ENCODE measurements at places on chromosomes 7 and 10.

DNA sequence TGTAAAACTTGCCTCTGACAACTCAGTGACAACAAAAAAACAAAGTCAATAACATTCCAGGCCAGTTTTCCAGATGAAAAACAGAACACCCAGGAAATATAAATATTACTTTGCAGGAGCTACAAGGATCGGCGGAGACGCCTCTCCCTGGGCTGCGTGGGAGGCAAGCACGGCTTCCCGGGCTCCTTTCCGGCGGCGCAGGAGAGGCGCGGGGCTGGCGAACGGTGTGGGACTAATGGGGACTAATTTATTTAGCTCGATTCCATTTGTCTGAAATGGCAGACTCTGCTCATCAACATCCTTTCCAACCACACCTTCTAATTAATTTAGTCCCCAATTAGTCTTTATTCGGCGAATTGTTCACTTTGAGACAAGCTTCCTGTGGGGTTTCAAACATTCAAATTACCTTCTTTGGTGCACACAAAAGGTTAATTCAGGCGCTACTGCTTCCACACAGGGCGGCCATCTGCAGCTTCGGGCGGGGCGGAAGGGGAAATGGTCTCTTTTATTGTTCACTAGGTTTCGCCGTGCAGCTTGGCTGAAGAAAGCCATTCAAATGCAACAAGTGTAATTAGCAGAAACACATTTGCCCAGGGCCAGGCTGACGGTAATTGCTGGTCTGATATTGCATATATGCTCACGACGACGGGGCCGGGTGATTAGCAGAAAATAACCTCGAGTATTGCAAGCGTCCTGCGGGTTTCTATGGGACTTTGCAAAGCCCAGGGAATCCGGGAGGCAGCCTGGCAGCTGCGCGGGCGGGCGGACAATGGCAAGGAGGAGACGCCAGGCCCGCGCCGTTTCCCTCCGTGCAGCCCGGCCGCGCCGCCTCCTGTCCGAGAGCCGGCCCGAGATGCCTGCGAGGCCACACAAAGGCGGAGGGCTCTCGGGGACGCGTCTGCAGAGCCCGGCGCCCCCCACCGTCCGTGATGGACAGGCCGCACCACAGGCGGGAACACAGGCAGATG lies 270.1 kb downstream of the PTPRN2 start:
- DNase-seq: no peak

DNA sequence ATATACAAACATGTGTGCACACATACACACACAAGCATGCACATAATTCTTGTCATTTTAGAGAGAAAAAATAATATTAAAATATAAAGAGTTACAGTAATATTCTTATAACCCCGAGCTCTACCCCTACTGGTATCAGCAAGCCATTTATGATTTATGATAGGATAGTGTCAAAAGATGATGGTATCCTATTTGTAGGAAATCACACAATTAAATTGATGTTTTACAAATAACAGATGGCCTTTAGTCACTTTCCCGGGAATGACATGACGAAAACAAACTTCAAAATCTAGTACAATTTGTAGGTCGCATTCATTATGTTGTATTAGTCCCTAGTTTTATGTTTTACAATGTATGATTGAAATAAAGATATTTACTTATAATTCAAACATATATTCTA lies 36.8 kb downstream of the THSD7A start:
- DNase-seq: no peak

- no peak for DNase-seq
Measured at GRCh38 chr7:104431930-104432329, 103.5 kb downstream of the LHFPL3 start.

DNA sequence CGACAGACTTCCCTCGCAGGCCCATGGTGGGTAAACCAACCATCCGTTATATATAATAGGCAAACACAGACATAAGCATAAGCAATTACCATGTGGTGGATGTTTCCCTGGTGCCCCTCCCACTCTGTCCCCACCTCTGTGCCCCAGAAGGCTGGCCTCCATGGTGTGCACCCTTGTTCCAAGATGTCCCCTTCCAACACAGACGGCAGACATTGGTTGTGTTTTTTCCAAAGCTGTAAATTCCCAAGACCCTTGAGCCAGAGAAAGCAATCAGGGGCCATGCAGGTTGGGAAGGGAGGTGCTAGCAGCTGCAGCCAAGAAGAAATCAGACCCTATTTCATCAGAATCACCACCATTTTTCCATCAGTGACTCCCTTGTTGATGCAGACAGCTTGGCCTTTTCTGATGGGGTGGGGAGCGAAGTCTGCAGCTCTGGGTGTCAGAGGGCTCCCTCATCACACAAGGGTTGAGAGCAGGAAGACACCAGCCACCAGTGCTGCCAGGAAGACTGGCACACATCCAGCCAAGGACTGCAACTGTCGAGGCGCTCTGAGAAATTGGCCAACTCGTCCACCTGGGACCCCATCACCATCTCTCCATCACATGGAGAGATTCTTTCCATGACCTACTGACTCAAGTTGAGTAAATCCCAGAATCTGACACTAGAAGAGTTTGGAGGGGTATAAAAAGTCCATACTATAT lies 86.8 kb upstream of the CHST15 start:
- DNase-seq: no peak

DNA sequence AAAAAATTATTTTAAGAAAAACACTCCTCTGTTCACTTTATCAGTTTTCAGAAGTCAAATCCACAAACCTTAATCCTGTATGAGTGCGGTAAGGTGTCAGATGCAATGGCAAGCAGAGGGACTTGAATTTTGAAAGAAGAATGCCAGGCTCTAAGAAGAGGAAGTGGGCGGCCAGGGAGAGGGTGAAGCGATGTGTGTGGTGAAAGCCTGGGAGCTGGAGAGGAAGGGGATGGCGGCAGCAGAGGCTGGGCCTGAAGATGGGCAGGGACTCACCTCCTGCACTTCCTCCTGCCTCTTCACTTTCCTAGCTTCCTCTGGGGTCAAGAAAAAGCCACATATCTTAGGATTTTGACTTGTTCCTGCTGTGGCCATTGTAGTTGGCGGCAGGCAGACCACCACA lies 609.6 kb downstream of the PARD3 start:
- DNase-seq: no peak

- DNase-seq: no peak
Measured at GRCh38 chr7:2102375-2102723, 130.4 kb downstream of the MAD1L1 start.

GRCh38 chr10:19194866-19195265 lies 146.3 kb downstream of the MALRD1 start:
- DNase-seq: no peak

GRCh38 chr7:19610194-19610943 lies 98.5 kb downstream of the POLR1F start:
- DNase-seq: no peak

GRCh38 chr7:67045496-67045995 lies 48.9 kb downstream of the TYW1 start:
- no peak for DNase-seq

DNA sequence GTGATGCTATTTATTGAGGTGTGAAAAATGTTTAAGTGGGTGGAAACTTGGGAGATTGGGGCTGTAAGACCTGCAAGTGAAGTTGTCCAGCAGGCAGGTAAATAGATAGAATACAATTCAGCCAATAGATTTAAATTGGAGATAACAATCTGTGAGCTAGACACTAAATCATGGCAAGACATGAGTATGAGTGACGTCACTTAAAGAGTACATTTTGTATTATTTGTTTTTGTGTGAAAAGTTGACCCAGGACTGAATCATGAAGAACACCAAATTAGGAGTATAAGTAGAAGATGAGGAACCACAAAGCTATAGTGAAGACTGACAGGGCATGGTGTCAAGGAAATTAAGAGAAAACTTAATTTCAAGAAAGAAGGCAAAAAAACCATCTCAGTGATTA lies 249.1 kb upstream of the SEMA3C start:
- no peak for DNase-seq

DNA sequence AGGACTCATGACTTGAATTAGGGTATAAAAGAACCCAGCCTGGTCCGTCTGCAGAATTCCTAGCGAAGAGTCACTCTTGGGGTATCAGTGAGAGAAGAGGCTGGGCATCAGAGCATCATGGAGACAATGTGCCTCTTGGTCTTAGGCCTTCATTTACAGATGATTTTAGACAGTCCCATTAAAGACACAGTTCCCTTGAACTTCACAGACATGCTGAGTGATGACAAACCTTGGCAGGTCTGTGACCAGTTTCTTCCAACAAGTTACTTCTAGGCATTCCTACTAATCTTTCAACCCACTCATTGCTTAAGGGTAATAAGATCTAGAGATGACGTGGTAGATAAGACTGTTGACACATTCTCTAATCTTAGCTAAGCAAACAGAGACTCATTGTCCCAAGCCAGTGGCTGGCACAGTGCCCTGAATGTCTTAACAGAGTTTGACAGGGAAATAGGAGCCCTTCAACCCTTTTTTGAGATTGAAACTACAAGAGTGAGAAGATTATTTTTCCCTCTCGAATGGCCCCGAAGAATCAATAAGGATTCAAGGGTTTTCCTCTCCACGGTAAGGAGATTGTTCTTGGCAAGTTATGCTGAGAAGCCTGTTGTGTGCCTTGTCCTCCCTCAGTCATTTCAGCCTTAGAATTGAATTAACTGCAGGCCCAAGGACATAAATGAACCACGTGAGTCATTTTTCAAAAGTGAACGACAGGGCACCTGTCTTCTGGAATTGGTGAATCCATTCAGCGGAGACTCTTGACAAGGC lies 281.1 kb downstream of the CCDC3 start:
- no peak for DNase-seq

DNA sequence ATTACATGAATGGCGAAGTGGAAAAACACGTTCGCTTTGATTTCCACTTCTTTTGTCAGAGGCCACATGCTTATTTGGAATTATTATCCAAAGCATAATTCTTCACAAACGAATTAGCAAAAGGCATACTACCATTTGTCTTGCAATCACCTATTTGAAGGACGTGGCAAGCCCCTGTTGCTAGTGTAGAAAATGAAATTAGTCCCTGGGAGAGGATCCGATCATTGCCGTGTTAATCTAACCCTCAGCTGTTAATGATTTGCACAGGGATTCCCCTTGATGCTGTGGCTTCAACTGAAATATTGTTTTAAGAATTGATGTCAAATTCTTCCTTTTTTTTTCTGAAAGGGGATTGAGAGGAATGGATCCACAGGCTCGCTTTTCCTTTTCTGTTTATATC lies 4.6 kb downstream of the AGMO start:
- no peak for DNase-seq

DNA sequence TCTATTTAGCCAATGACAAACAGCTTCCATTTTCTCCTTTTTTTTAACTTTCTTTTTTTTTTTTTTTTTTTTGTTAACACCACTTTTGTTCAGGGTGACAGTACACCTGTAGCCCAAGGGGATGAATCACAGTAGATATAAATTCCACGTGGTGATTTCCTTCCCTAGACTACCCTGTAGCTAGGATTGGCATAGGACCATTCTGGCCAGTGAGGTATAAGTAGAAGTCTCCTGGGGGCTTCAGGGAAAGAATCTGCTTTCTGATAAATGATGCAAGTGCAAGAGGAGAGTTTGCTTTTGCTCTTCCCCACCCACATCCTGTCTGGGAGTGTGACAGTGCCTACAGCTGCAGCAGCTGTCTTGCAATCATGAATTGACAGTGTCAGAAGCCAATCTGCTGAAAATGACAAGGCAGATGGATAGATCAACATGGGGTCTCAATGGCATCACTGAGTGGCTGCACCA lies 63.2 kb upstream of the TOMM7 start:
- peak; percentile 54 for DNase-seq

DNA sequence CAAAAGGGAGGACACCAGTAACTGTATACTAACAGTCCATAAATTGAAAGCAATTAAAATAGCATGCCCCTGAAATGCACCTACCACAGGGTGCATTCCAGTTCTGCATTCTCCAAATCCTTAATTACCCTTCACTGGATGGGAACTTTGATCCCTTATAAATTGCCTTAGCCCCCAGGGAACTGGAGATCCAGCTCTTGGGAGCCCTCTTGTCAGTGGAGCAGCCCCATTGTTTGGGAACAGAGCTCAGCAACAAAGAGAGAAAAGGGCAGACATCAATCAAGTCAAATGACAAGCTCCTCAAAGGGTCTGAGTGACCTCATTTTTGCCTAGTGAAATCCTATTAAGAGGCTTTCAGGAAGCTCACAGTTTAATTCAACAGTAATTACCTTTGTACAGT lies 472.6 kb downstream of the XPNPEP1 start:
- DNase-seq: no peak

GRCh38 chr10:46035923-46036849 lies 5.8 kb upstream of the NCOA4 start:
- DNase-seq: no peak

GRCh38 chr10:69787681-69788080 lies 14.0 kb upstream of the COL13A1 start:
- DNase-seq: no peak

- no peak for DNase-seq
Measured at GRCh38 chr10:71269301-71270288, 49.5 kb upstream of the SLC29A3 start.

GRCh38 chr7:70134029-70134770 lies 535.9 kb downstream of the AUTS2 start:
- no peak for DNase-seq
